ENCODE measurements at places on chromosomes 1 and 21. TPM values are rescaled to one million over a fixed set of nuclear protein-coding genes. Genes with fewer than 3 reads are reported as not detected.

DNA sequence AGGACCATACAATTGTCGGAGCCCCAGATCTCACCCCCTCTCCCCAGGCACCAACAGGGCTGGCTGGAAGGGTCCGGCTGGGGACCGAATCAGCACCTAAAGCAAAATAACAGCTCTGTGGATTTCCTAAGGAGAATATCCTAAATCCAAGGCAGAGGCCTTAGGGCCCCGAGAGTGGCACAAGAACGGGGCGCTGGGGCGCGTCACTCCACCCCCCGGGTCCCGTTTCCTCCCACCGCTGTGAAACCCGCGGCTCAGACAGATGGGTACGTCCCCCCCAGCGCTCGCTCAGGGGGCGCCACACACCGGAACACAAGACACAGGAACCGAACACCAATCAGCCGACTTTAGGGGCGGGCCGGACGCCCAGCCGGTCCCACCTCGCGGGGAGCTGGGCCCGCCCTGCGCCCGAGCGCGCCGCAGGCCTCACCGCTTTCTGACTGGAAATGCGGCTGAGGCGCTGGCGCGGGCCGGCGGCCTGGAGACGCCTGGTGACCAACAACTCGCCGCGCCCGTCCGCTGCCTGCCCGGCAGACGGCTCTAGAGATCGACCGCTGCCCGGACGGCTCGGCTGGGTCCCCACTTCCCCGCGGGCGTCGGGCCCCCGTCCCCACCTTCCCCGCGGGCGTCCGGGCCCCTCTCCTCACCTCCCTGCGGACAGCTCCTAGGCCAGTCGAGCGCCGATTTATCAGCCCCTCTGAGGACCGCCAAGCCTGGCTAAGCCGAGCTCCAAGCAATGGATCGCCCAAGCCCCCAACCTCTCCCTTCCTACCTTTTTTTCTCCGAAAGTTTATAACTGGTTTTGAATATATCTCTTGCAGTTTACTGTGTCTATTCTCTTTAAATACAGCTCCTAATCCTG is at the start of gene HFM1:
TSS of gene HFM1 (minus strand) at position 687 of the 862 bp plus-strand sequence. CDS start 3,755 bp downstream, outside the sequence.
- DNase-seq = peak; percentile 85

DNA sequence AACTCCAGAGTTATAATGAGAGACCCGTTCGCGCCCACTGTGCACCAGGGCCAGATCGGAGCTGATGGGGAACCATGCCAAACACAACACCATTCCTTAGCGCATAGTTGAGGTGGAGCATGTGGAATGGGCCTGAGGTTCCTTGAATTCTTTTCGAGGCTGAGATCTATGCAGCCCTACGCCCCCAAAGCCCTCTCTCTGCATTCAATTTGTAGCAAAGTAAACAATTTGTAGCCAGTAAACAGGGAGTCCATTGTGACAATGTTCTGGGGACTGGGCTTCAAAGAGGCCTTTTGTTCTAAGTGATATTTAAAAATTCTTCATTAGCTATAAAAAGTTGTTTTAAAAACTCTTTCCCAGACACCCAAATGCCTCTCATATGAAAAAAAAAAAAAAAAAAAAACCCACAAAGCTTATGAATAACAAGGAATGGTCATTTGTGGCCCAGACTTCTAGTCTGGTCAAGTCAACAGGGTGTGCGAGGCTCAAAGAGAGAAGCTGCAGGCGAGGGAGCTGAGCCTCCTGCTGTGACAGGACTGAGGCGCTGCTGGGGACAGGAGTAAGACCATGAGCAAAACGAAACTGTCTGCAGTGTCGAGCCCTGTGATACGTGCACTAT is 30.6 kb upstream of the KCNE2 start:
- DNase-seq = no peak

DNA sequence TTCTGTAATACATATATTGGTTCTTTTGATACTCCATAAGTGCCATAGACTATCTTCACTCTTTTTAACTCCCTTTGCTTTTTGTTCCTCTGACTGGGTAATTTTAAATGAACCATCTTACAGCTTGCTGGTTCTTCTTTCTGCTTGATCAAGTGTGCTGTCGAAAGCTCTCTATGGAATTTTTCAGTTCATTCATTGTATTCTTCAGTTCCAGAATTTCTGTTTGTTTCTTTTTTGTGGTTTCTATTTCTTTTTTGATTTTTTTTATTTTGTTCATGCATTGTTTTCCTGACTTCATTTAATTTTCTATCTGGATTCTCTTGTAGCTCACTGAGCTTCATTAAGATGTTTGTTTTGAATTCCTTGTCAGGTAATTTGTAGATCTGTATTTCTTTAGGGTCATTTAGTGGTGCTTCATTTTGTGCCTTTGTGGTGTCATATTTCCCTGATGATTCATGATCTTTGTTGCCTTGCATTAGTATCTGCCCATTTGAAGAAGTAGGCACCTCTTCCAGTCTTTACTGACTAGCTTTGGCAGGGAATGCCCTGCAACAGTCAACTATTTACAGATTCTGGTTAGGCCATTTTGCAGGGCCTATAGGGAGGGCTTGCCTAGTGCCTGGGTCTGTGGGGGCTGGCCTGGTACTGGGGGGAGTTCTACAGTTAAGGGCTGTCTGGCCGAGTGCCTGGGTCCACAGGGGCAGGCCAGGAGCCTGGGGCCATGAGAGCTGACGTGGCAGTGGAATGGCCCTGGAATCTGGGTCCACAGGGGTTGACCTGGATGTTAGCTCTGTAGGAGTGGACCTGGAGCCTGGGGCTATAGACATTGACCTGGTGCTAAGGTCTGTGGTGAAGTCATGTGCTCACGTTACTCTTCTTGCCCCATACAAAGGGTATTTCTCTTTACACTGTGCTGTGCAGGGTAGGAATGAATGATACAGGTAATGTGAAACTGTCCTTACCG is 89.7 kb downstream of the MAGI3 start:
- DNase-seq = no peak

DNA sequence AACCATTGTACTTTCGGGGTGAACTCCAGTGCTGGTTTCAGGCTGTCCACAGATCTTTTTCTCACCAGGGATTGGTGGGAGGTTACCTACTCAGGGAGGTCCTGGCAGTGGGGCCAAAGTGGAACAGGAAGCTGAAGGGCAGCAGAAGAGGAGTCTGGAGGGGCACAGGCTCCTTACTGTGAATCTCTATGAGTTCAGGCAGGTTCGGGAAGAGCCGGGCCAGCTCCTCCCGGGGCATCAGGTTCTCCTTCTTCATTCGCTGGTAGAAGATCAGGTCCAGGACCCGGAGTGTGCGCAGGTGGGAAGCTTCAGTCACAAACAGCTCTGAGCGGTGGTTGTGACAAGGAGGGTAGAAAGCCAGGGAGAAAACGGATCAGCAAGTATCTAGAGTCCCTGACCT is 26.7 kb downstream of the LRRC71 start:
- DNase-seq = no peak

FAM3B gene
- not detected for total RNA-seq

DNA sequence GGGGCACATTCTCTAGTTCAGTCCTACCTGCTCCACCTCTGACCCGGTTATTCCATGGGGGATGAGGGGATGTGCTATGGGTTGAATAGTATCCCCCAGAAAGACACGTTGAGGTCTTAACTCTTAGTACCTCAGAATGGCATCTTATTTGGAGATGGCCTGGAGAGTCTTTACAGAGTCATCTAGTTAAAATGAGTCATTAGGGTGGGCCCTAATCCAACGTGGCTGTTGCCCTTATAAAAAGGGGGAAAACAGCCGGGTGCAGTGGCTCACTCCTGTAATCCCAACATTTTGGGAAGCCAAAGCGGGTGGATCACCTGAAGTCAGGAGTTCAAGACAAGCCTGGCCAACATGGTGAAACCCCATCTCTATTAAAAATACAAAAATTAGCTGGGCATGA is 5.7 kb downstream of the TMPRSS3 start:
- no peak for DNase-seq

S100A6 gene
- 23.1 TPM for total RNA-seq

Data from cardiac muscle cell (in vitro differentiated cells and primary cell).